ENCODE measurements at places on chromosomes 4 and X.

- DNase-seq = no peak
These were observed 10.6 kb downstream of the ABCD1 start for GRCh38 chrX:153735274-153735673.

DNA sequence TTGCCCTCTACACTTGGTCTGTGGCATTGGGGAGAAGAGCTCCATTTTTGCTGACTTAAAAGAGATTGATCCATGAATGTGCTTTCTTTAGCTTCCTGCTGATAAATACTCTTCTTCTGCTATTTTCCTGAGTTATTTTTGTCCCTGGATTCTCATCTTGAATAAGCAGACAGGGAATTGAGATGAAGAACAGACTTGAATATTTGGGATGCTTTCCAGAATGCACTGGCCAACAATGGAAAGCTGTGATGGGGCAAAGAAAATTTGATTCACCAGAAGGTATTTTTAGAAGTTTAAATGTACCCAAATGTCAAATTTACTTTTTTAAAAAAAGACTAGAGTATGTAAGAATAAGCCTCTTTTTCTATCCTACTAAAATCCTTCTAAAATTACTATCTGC lies 309.9 kb upstream of the PPP1R2C start:
- DNase-seq = no peak

- DNase-seq = no peak
These were observed 10.3 kb upstream of the RAB33B start for GRCh38 chr4:139443661-139444060.

DNA sequence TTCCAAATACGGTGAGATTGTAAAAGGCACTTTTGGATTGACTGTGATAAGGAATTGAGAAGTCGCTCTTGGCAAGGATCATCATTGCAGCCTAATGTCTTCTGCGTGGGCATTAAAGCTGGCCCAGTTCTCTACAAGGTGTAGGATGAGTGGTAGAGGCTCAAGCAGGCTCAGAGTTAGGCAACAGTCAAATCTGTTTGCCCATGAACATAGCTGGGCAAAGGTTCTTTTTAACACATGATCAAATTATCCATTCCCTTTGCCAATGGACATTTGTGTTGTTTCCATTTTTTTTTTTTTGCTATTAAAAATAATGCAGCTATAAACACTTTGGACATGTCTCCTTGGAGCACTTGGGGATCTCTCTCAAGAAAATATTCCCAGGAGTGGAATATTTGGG lies 229.1 kb upstream of the FAT1 start:
- no peak for DNase-seq

- no peak for DNase-seq
These were observed 201.5 kb upstream of the FAM241A start for GRCh38 chr4:111943796-111944203.

Measured in activated CD8-positive, alpha-beta memory T cell treated with anti-CD3 and anti-CD28 coated beads for 1 hour (primary cell).